Activated T-helper 17 cell treated with anti-CD3 and anti-CD28 coated beads, Interleukin-2, amount 50 U/mL, for 72 hours (primary cell): ENCODE measurements at places on chromosomes 16 and 17. TPM values are rescaled to one million over a fixed set of nuclear protein-coding genes. Genes with fewer than 3 reads are reported as not detected.

MMP2 gene
- total RNA-seq, result not detected

KCNH4 gene
- total RNA-seq, result 0.95 TPM

- no peak for ATAC-seq
Observed at GRCh38 chr16:1946495-1947368, 3.7 kb upstream of the MSRB1 start.

- ATAC-seq, result no peak
Observed at GRCh38 chr16:50289950-50290764, 23.8 kb downstream of the ADCY7 start.

PKMYT1 gene
- total RNA-seq, result 154 TPM

DNA sequence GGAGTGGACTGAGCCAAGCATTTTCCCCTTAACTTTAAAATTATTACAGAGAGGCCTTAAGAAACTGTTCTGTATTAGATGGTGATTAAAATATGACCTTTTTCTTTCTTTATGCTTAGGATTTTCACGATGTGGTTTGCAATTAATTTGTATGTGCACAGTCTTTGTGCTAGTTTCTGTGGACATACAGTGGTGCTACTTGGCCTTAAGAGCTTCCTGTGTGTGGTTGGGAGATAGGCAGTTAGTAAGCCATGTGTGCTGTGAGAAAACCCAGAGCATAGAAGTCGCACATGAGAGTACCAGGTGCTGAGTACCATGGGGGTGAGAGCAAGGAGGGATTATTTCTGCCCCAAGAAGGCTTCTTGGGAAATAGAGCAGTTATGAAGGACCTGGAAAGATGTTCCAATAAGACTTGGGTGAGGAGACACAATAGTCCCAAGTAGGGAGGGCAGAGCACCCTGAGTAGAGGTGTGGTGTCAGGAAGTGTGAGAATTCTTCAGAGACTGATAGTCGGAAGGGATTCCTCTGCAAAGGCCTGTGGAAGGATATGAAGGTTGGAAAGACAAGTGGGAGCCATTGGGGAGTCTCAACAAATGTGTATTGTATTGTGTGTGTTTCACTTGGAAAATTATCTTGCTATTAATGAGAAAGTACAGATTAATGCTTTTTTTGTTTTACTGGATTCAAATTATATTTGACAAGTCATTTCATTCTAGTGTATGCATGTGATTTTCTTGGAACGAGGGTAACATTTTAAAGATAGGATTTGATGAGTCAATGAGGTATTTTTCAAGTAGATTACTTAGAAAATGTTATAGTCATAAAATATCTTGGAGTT is 239.9 kb downstream of the PRKCA start:
- ATAC-seq, result peak; percentile 75

DNA sequence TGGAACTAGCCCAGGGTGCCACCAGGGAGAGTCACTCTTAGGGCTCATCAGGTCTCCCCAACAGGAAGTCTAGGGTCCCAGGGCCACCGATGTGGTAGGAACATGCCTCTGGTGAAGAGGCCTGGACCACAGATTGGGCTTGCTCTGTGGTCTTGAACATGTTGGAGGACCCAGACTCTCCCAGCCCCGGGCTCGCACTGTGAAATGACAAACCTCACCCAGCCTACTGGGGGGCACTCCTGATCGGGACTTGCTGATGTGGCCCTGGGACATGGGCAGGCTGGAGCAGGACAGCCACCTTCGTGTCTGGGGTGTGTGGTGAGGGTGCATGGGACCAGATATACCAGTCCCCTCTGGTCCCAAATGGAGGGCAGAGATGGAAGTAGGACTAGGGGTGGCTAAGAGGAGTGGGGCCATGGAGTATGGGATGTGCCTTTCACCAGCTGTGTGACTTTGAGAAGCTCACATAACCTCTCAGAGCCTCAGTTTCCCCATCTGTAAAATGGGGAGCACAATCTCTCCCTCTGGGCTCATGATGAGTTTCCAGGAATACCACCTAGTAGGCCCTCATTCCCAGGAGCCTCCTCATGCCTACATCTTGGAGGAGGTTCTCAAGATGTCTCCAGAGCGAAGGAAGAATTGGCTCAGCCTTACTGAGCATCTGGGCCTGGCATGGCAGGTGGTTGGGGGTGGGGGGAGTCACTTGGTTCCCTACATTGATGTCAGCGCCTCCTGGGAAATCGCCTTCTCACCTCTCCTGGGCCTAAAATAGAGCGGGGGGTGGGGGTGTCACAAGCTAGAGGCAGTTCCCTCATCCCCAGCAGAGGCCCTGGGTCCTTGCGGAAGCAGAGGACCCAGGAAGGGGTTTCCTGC is 1.5 kb upstream of the ADAM11 start:
- ATAC-seq, result no peak

- no peak for ATAC-seq
Observed at GRCh38 chr17:65634533-65634932, 73.1 kb upstream of the AXIN2 start.

- no peak for ATAC-seq
Observed at GRCh38 chr17:38875477-38876075, 5.7 kb downstream of the LASP1 start.

GPR139 gene
- total RNA-seq, result not detected

SEZ6L2 gene
- not detected for total RNA-seq

DNA sequence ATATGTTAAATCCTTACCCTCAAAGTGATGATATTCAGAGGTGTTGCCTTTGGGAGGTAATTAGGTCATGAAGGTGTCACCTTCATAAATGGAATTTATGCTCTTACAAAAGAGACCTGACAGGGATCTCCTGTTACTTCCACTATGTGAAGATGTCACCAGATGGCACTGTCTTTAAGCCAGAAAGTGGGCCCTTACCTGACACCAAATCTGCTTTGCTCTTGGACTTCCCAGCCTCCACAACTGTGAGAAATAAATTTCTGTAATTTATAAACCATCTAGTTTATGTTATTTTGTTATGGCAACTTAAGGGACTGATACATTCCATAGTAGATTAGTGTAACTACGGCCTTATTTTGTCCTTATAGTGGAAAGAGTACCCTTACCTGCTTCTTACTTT is 358.3 kb upstream of the SALL1 start:
- no peak for ATAC-seq

- ATAC-seq, result no peak
Observed at GRCh38 chr16:60151987-60152386, 1417.9 kb upstream of the GOT2 start.

GRCh38 chr16:49875806-49876715 is 20.1 kb upstream of the ZNF423 start:
- ATAC-seq, result no peak

DNA sequence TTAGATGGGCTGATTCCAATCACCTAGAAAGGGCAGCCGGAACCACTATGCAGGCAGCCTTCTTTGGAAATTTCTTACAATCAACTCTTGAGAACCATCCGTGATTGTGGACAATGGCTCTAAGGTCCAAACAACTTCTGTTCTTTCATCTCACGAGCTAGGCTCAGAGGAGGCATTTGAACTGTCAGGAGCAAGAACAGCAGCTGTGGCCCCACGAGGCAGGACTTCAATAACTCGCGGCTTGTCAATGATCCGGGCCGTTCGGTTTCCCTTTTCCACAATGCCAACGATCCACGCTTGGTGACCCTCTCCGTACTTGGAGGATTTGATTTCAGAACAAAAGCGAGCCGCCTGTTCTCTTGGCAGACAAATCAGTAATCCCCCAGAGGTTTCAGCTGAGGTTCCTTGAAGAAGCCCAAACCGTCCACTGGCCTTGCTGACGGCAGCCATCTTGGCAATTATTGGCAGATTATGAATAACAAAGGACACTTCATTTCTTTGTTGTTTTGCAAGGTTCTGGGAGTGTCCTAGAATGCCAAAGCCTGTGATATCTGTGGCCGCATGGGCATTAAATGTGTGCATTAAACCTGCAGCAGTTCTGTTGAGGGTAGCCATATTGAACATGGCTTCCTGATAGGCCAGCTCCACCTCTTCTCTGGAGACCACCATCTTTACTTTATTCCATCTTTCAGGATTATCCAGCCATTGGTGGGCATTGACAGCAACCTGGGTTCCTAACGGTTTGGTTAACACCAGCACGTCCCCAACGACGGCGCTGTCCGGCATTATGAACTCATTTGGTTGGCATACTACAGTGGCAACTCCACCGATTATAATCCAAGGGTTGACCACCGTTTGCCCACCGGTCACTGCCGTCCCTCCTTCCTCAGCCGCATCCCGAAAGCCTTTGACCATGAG is 1.2 kb downstream of the SEPHS2 start:
- ATAC-seq, result no peak

DNA sequence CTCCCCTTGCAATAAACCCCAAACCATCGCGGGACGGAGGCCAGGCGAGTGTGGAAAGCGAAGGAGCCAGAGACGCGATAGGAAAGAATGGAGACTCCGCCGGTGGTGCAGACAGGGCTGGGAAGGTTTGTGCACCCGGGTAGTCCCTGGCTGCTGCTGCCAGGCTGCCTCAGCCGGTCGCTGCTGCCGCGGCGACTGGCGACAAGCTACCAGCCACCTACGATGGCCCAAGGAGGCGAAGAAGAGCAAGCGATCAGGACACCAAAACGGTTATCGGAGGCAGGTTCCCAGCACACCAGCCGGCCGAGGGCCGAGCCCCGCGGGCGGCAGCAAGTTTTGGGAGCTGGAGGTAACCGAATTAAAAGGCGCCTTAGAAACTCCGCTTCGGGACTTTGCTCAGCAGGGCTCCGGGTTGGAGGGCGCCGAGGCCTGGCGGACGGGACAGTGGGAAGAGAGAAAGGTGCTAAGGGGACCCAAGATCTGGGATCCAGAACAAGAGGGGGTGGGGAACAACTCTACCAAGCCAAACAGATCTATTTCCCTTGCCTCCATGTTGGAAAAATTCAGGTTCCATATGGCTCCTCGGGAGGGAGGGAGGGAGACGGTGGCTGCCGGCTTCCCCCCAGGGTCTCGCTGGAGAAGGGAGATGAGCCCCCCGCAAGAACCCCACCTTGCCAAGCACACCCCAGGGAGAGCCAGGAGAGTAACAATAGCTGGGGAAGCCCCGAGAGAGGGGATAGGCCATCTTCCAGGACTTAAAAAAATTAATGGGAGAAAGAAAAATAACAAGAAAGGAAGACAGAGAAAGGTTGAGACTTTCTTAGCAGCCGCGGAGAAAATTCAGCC is 9.7 kb upstream of the HOXB2 start:
- ATAC-seq, result no peak

DNA sequence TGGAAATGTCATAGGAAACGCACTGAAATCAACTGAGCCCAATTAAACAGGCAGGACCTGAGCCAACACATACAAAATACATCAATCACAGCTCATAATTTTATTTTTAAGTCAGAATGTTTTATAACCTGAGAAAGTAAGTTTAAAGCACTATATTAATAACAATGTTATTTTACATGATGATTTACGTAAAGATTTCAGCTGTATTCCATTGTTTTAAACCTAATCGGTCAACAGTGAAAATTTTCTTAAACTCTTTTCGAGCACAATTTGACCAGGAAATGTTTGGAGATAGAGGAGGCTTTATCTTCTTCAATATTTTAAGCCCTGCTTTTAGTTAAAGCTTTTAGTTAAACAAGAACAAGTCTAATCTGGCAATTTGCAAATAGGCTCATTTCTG is 201.8 kb upstream of the TOX3 start:
- ATAC-seq, result no peak

NETO2 gene
- total RNA-seq, result 67.0 TPM
